Hematopoietic multipotent progenitor cell treated with erythropoietin and hydrocortisone succinate and interleukin-3 and kit ligand, for 4 days (in vitro differentiated cells): ENCODE measurements at places on chromosomes 7 and 10.

DNA sequence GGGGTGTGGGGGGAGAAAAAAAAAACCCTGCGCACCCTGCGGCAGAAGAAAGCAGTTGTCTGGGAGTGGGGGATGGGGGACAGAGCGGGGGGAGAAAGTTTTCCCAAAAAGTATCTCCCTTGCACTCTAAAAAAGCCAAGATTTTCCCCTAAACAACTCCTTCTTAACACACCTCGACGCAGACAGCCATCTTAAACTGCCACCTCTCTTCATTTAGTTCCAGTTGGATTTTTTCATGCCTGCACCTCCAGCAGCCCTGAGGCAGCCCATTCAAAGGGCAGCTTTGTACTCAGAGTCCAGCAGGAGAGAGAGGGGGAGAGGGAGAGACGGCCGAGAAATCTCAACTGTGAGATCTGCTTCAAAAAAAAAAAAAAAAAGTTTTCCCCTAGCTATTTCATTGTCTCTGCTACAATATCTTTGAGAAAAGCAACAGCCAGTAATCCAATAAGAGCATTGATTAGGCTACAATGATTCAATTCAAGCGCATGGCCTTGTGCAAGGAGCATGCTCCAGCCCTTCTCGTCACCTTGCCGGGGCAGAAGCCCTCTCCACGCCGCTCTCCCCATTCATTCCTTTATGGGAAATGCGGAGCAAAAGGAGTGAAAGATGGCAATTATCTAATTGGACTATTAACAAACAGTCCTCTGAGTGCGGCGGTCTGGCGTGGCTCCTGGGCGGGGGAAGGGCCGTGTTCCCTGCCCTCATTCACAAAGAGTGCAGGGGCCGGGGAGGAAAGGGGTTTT lies 939 bp upstream of the VAX1 start:
- no peak for DNase-seq

- peak; percentile 9 for DNase-seq
These were observed 68.7 kb downstream of the TAX1BP1 start for GRCh38 chr7:27808626-27809025.

GRCh38 chr7:65731562-65732035 lies 141.3 kb upstream of the VKORC1L1 start:
- DNase-seq = peak; percentile 58

DNA sequence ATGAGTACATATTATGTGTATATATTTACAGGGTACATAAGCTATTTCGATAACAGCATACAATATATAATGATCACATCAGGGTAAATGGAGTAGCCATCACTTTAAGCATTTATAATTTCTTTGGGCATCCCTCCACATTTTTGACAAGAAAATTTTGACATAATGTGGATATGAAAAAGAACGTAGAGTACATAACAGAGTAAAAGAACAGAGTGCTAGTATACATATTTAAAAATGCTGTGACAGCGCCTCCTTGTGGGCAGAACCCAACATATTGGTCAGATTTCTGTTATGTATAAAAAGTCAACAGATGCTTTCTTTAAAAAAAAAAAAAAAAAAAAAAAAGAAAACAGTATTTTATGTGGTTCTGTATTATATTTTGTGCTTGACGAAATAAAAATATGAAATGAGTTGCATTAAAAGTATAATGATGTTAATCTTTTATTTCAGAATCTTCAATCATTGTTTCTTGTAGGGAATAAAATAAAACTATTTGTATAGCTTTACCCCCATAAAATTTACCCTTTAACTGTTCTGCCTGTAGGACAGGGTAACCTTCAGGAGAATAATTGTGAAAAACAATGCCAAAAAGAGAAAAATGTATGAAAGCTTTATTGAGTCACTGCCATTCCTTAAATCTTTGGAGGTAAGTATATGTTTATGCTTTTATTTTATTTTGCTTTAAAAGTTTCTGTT lies 18.3 kb upstream of the HBP1 start:
- peak; percentile 91 for DNase-seq

GRCh38 chr7:1810961-1811849 lies 141.1 kb downstream of the ELFN1 start:
- DNase-seq = peak; percentile 63

DNA sequence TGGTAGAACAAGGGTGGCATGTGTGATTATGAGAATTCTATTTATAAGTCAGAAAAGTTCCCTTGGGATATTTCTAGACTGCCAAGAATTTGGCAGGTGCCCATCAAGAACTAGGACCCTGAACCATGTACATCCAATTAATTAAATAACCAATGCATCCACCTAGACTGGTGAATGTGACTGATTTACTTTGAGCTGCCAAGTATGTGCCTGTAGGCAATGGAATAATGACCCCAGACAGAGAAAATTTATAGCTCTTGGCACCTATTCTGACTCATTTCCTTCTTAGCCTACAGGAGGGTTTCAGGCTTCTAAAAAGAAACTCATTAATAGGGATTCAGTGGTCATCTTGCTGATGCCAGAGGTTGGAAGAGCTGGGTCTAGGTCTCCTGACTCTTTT lies 54.9 kb downstream of the KCNH2 start:
- no peak for DNase-seq

GRCh38 chr7:18861514-18862118 lies 255.8 kb downstream of the TWIST1 start:
- DNase-seq = no peak

GRCh38 chr10:89037096-89037495 lies 46.5 kb downstream of the FAS start:
- DNase-seq = peak; percentile 10

- no peak for DNase-seq
These were observed 599.2 kb upstream of the PCDH15 start for GRCh38 chr10:55400075-55400849.

- no peak for DNase-seq
These were observed 61.0 kb upstream of the DUSP5 start for GRCh38 chr10:110436554-110437350.
